ENCODE measurements at places on chromosomes 12 and 14.
A peak's percentile ranks its signal among the peaks of the same experiment; 100 is the strongest.

GRCh38 chr14:47262801-47263200 is 412.6 kb downstream of the MDGA2 start:
- DNase-seq = no peak

DNA sequence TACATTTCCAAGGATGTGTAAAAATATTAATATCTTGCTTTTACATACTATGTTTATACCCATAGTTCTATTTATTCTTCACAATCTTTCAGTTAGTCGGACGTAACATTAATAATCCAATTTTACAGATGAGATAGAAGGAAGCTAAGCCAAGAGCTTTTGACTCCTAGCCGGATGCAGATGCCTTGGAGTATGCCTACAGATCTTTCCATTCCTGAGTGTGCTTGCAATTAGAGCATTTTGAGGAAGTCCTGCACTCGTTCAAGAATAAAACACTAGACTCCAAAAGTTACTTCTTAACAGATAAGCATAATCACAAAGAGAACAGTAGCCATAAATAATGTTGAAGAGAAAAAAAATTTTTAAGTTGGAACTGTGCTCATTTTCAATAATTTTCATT is 337.6 kb upstream of the CLEC14A start:
- no peak for DNase-seq

GRCh38 chr12:109347589-109347988 is at the start of gene MYO1H:
MYO1H (plus strand) TSS chr12:109347900; CDS start chr12:109347961, 61 bp downstream.
- no peak for DNase-seq

DNA sequence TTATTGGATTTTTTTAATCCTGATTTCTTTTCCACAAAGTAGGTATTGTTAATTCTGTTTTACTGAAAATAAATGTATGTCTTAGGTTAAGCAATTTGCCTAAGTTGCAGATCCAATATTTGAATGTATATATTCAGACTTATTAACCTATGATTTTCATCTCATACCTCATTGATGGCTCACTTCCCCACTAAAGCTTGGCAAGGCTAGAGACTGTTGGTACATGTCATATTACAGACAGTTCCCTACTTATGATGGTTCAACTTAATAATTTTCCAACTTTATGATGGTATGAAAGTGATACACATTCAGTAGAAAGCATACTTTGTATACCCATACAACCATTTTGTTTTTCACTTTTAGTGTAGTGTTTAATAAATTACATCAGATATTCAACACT is 33.2 kb upstream of the KCNH3 start:
- no peak for DNase-seq

DNA sequence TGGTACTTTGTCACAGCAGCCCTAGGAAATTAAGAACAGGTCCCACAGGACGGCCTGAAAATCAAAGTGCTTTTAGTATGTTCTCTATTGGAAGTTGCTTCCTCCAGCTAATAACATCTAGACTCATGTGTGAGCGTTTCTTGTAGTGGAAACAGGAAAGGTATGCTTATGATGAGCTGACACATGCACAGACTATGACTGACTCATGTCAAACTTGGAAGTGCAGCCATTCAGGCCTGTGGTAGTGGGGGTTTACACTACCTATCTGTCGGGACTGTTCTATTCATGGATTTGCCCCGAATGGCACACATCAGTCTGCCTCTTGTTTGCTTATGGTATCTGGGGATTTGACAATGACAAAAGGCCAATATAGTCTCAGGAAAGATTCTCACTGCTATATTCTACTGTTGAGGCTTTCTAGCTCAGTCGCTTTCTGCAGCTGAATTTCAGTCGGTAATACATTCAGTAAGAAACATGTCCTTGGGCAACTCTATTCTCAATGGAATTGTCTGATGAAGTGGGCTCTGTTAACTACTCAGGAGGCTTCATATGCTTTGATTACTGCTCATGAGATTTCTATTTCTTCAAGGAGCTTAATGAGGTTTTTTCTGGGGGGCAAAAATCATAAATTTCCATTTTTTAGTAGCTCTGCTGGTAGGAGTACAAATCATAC is 270.3 kb upstream of the DAAM1 start:
- DNase-seq = no peak

DNA sequence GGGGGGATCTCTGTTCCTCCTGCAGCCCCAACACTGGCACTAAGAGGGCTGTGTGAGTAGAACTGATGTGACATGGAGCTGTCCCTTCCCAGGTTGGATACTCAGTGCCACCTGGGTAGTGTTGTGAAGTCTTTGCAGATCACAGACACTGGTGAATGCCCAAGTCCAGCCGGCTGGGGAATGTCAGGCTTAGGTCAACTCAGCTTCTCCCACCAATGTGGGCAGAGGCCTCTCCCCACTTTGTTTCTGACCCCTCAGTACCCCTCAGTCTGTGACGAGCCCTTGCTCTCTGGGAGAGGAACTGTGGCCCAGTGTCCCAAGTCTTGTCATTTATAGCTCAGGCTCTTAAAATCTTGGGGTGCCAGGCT is 11.3 kb downstream of the SLC25A29 start:
- no peak for DNase-seq

DNA sequence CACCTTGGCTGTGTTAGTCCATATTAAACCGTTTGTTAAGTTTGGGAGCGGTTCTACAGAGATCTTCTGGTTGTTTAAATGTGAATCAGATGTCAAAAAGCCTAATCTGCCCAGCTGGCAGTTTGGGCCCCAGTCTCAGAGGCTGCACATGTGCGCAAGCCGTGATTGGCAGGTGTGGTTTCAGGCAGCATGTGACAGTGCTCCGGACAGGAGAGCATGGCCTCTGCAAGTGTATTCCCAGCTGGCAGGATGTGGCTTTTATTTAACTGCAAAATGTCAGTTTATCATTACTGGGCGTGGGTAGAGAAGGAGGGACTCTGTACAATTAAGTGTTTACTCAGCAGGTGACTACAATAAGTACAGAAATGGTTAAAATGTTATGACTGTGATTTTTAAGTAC is 77.5 kb downstream of the PELI2 start:
- no peak for DNase-seq

DNA sequence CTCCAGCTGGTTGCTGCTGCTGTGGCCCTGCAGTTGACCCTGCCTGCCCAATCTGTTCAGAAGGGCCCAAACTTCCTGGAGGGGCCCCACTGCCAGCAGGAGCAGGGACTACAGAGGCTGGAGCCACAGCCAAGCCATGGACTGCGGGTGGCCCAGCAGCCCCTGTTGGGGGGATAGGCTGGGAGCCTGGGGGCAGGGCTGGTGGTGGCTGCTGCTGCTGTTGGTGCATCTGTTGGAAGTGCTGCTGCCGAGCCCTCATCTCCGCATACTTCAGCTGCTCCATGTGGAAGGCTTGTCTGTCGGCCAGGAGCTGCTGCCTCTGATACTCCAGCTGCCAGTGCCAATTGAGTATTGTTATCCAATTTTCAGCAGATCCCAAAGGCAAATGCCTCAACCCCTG is 7.2 kb downstream of the MYL6 start:
- DNase-seq = no peak

- no peak for DNase-seq
Measured at GRCh38 chr12:29150462-29150861, 1.4 kb downstream of the FAR2 start.

DNA sequence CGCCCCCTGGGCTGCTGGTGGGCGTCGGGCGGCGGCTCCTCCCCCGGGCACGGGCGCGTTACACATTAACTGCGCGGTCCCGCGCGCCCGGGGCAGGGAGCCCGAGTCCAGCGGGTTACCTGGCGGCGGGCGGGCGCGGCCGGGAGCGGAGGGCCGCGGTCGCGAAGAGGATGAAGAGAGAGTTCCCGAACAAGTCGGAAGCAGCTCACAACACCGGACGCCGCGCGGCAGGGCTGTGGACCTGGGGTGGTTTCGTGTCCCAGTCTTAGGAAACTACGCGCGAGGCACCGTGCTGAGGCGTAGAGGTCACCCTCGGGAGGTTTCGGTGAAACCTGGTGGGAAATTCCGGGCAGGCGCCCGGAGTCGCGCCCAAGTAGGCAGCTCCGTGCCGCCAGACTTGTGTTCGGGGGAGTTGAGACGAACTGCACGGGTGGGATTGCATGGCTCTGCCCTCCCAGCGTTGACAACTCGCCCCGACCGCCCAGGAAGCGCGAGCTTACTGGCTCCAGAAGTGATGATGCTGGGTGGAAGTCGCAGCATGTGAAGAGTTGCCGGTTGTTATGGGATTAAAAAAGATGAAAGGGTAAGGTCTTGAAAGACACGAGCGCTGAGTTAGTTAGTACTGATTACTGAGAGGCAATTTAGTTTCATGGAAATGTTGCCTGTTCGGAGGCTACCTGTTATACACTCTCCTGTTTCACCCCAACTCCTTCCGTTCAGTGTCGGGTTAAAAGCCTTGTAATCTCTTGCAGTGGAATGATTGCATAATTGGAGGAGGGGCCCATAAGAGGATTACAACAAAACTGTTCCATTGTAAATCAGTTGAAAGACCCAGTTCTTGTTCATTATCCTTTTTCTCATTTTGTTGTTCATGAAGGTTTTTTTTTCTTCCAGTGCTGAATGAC is 879 bp downstream of the RAB3IP start:
- DNase-seq = peak; percentile 56

GRCh38 chr12:99910342-99910741 is 74.4 kb downstream of the ANKS1B start:
- DNase-seq = no peak

GRCh38 chr12:562634-563033 is 100.6 kb downstream of the NINJ2 start:
- DNase-seq = no peak

DNA sequence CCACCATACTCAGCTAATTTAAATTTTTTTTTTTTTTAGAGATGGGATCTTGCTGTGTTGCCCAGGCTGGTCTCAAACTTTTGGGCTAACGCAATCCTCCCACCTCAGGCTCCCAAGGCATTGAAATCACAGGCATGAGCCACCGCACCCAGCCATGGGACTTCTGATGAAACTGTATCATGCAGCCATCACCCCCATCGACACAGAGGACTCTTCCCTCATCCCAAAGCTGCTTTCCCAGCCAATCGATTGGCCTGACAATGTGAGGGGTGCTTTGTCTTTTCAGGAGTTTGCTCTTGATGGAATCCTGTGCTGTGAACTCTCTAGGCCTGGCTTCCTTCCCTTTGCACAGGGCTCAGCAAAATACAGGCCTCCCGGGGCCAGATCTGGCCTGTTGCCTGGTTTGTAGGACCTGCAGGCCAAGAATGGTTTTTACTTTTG is 59.6 kb upstream of the NCOR2 start:
- DNase-seq = no peak

DNA sequence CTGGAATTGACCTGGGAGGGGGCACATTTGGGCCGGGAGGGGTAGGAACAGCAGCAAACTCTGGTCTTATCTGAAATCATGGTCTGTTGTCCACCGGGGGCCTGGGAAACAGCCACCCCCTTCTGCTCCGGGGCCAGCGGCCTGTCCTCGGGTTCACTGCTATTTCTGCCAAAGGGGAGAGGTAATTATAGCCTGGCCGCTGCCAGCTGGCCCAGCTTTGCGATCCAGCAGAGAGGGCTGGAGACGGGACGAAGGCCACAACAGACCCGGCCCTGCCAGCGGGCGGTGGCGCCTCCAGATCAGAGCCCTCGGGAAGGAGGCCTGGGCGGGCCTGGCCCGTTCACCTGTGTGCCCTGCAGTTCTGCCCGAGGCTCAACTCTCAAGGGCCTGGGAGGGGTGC is at the start of gene C14orf180:
C14orf180 (plus strand) TSS at position 258 of the 400 bp plus-strand sequence. CDS start 6,667 bp downstream, outside the sequence.
- no peak for DNase-seq

DNA sequence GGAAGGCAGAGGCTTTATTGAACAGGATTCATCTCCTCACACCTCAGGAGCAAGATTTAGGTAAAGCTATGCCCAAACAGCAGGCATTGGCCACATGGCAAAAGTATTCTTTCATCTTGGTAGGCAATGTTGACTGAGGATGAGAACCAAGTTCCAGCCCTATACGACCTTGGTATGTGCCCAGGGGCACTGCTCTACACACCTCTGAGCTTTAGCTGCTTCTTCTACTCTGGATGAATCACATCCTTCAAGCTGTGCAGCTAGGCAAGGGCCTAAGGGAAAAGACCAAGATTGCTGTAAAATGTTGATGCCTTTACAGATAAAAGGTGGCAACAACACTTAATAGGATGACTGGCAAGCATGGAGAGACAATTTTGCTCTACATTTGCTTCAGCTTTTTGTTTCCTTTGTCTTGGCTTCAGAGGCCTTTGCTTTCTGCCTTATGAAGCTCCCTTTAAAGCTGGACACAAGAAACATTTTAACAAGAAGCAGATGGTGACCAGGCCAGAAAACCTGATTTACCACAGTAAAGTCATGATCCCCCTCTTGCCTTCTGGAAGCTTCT is 183.3 kb upstream of the KITLG start:
- DNase-seq = no peak

GRCh38 chr14:102809870-102810269 is 32.6 kb downstream of the TRAF3 start:
- no peak for DNase-seq

Measured in T-helper 9 cell (primary cell).